Stimulated activated naive CD8-positive, alpha-beta T cell treated with anti-CD3 and anti-CD28 coated beads, Interleukin-15, Interleukin-2, amounts not matched to agents 100 U/mL and 50 U/mL, for 24 hours (primary cell): ENCODE measurements at places on chromosomes 1 and 21.

- peak; percentile 85 for DNase-seq
Measured at GRCh38 chr1:6489799-6490180, 1.7 kb downstream of the PLEKHG5 start.

DNA sequence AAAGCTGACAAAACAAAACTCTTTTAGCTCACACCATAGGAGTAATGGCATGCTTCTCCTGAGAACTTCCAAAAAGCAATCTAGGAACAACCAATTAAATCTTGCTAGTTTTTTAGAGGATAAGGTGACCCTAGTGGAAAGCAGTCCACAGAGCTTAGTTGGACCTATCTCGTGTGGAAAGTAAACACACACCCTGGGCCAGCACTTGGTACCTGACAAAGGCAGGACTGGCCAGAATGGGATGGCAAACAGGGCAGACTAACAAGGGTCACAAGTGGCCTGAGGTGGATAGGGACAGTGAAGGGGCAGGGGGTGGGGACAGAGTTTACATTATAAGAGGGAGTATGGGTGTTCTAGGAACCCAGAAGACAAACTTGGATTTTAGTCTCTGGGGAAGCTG is 22.0 kb downstream of the FMO4 start:
- DNase-seq: no peak

DNA sequence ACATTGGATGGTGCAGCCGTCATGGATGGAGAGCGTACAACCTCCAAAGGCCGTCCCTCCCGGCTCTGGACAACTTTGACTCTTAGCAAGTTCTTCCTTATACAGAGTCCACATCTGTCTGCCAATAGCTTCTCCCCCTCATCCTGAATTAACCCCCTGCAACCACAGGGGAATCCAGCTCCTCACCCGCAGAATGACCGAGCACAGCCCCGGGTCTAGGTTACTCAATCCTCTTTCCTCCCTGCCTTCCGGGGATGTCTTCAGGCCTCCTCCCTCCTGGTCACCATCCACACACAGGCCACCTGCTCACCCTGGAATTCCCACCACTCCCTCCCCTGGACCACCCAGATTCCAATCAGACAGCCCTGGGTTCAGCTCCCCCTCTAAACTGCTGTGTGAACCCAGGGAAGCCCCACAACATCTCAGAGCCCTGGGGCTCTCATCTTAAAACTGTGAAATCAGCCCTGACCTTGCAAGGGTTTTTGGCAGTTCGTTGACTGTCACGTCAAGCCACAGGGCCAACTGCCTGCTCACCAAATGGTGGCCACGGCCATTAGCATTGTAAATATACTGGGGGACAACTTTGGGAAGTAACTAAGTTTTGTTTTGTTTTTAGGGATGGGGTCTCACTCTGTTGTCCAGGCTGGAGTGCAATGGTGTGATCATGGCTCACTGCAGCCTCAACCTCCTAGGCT is 54.2 kb downstream of the HSPG2 start:
- no peak for DNase-seq

GRCh38 chr1:220458936-220459335 is 69.0 kb upstream of the MARK1 start:
- no peak for DNase-seq

GRCh38 chr1:2894381-2895041 is 93.0 kb upstream of the TTC34 start:
- peak; percentile 9 for DNase-seq

DNA sequence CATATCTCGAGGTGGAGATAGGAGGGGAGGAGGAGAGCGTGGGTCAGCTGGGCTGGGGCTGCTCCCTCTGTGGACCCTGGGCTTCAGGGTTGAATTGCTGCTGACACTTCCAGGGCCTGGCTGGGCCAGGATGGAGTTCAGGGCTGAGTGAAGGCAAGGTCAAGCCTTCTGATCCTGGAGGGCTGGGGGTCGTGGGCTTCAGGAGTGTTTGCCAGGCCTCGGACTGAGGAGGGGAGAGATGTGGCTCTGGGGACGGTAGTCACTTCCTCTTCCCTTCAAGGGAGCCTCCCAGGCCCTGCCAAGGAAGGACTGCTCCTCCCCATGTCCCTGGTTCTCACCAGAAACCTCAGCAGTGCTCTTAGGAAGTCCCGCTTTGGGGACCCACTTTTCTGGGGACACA is 12.1 kb upstream of the FAM131C start:
- DNase-seq: no peak

DNA sequence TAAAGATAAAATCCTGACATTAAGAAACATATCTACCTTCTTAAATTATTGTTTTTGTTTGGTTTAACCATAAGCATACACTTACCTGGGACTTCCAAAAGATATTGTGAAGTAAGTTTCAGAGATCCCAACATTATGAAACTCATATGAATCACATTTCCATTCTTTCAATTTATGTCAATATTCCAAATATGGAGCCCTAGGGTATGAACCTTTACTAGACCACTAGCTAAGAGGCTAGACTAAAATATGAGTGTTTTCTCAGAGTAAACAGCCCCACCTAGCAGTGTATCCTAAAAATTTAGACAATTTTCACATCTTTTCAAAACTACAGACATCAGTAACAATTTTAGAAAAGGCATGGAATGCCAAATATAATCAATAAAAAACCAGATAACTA is 24.4 kb downstream of the SCAF4 start:
- no peak for DNase-seq

DNA sequence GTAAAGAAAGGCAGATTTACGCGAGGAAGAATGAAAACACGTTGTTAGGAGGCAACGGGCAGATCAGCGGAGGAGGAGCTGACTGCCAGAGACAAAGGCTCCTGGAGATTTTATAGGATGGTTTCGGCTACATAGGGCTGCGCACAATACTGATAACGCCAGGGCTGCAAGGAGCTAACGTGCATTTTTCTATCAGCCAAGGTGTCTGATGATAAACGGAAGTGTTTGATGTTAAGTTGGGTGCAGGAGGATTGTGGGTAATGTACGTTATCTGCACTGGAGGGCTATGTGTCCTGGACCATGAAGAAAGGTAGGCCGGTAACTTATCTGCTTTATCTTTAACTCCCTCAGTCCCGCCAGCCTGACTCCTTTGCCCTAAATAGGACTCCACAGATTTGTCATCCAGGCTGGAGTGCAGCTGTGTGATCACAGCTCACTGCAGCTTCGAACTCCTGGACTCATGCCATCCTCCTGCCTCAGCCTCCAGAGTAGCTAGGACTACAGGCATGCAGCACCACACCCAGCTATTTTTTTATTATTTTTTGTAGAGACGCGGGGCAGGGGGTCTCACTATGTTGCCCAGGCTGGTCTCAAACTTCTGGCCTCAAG is 29.6 kb downstream of the SETD4 start:
- no peak for DNase-seq
